ENCODE measurements at places on chromosomes 3 and 15.
A peak's percentile ranks its signal among the peaks of the same experiment; 100 is the strongest.

- no peak for DNase-seq
These were observed 19.0 kb downstream of the SMAD6 start for GRCh38 chr15:66721020-66721419.

DNA sequence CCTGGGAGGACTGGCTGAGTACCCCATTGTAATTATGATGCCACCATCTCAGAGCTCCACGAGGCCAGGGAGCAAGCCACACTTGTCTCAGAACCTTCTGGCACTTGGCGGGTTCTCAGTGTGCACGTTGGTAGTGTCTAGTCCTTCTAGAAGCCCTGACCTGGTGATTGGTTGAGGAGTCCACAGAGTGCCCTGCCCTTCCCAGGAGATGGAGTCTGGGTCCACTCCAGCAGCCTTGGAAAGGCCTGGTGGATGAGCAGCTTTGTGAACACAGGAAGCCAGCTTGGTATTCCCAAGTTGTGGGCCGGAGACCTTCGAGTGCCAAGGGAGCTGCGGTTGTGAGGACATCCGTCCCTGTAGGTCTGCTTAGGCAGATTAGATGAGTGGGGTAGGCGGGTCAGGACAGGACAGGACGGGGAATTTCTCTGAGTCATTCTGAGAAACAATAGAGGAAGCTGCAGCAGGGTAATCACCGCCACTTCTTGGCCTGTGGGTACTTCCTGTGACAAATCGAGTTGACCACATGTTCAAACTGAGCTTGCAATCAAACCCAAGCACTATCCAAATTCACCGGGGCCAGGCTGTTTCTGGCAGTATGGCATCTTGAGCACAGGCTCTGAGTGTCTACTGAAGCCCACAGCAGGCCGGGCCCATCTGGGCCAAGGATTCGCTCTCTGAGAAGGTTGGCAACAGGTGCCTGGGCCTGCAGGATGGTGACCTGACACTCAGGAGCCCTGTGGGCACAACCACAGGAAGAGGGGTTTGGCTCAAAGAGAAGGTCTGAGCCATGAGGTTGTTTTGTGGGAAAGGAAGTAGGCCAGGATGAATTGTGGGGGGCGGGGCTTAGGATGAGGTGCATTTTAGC is 71.5 kb upstream of the PLXNA1 start:
- DNase-seq = no peak

DNA sequence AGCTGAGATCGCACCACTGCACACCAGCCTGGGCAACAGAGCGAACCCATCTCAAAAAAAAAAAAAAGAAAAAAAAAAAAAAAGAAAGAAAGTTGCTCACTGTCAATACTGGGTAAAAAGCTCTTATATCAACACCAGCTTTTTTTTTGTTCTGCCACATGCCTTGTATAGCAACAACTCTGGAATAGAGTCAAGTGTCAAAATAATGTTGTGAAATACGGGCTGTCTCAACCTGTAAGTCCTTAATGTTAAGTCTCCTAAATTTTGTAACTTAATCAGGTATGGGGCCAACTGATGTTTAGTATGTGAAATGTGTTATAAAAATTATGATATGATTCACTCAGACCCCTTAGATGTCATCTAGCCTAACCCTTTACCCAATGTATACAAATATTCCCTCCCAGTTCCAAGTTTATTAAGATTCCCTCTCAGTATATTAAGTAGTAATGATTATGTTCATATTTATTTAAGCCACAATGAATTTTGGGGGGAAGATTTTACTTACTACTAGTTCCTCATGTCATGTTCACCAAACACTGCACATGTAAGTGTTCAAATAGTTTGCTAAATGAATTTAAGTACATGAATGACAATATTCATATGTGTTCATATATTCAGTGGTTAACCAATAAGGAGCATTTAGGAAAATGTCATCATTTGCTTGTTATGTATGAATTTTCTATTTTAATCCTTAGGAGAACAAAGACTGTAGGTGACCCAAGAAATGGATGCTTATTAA is 52.2 kb downstream of the GPR160 start:
- no peak for DNase-seq

DNA sequence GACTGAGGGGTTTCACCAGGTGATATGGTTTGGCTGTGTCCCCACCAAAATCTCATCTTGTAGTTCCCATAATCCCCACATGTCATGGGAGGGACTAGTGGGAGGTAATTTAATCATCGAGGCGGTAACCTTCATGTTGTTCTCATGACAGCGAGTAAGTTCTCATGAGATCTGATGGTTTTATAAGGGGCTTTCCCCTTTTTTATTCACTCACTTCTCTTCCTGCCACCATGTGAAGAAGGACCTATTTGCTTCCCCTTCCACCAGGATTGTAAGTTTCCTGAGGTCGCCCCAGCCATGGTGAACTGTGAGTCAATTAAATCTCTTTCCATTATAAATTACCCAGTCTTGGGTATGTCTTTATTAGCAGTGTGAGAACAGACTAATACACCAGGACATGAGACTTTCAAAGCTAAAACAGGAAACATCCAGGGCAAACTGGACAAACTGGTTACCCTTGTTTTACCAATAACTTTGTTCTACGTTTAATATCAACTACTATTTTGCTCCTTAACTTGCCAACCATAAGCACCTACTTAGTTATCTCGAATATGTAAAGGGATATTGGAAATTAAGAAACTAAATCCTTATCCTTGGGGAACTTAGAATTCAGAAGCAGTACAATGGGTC is 98.2 kb downstream of the MYH15 start:
- no peak for DNase-seq

DNA sequence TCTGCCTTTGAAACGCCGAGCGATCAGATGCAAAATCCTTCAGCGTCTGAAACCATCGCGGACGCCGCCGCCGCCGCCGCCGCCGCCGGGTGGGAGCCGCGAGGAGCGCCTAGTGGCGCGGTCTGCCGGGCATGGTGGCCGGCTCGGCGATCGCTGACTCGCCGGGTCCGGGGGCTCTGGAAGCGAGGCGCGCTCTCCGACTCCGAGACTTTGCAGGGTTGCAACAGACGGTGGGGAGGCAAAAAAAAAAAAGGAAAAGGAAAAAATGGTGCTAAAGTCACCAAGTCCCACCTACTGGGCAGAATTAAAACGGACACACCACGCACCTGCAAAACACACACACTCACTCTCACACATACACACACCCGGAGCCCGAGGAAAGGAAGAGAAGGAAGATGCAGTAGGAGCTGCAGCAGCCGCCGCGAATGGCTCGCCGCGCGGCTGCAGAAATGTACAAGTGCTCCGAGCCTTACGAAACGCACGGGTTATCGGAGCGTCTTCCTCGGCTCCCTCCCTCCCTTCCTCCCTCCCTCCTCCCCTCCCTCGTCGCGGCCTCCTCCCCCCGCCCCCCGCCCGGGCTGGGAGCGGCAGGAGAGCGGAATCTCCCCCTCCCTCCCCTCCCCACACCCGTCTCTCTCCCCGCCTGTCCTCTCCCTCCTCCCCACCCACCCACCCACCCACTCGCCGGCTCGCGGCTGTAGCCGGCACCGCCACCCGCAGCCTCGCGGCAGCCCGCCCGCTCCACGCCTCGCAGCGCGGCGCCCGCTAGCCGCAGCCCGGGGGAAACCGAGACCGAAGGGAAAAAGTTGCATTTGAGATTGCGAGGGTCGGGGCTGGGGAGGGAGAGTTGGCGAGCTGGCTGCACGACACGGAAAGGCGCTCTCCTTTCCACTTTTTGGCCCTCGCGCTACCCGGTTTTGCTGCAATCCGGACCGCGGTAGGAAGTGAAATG is at the start of gene NTRK3:
Gene NTRK3 (minus strand): TSS at position 461 of the 952 bp plus-strand sequence. CDS start 586 bp downstream, outside the sequence.
- DNase-seq = peak; percentile 68

DNA sequence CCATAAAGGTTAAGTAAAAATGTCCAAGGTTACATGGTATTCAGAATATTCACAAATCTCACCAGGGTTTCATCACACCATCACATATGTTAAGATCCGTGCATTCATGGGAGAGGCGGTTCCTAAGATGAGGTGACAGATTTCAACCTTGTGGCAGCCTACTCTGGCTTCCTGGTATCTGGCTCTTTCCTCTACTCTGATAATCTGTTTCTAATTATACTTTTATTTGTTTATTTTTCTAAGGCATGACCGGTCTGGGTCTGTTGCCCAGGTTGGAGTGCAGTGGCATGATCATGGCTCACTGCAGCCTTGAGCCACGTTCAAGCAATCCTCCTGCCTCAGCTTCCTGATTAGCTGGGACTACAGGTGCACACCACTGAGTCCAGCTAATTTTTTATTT is 34.4 kb downstream of the RAF1 start:
- no peak for DNase-seq

DNA sequence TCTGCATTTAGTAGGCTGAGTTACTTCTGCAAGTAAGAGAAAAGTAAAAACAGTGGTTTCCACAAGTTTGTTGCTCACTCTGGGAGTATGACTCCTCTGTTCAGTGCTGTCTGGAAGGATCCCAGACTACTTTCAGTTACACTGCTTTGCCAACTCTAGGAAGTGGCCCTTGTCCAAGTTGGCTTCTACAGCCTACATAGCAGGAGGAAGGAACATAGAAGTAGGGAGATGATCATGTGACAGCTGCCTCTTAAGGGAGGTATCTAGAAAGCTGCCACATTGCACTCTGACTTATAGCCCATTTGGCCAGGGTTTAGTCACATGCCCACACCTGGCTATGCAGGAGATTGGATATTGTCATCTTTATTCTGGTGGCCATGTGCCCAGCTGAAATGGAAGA is 298.1 kb downstream of the NSUN3 start:
- no peak for DNase-seq

GRCh38 chr3:43855674-43856299 is 165.0 kb downstream of the ABHD5 start:
- DNase-seq = peak; percentile 18

GRCh38 chr3:142029791-142030190 is 119.6 kb downstream of the TFDP2 start:
- DNase-seq = no peak

DNA sequence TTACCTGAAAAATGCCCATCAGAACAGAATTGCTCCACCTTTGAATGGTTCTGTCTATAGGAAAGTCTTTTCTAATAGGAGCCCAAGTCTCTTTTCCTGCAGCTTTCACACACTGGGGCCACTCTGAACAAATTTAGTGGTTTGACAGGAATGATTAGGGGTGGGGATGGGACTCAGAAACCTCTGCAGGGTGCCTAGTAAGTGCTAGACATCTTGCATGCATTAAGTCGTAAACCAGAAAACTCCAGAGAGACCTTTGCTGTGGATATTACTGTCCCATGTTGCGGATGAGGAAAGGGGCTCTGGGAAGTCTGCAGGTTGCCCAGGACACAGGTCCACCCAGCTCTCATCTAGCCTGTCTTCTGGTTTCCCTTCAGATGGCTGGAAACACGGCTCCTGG is 189.7 kb downstream of the OPA1 start:
- DNase-seq = no peak

- no peak for DNase-seq
These were observed 600.8 kb upstream of the ZNF385D start for GRCh38 chr3:22351806-22352205.

GRCh38 chr15:41487802-41488201 is 5.9 kb upstream of the ITPKA start:
- no peak for DNase-seq

DNA sequence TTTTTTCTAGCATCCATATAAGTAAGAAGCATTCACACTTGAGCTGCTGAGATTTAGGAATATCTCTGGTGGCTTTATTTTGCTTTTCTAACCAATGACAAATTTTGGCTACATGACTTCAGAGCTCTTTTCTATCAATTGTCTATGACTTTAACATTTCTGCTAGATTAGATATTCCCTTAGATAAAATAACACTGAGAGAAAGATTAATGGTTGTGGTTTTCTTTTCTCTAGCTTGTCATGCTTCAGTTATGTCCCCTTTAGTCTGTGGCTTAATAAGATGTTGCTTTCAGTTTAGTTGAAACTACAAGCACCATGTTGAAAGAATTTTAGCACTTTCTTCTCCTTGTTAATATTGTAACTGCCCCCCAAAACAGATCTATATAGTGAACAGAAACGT is 665.6 kb upstream of the CCDC54 start:
- DNase-seq = no peak

GRCh38 chr3:31404871-31405270 is 127.9 kb upstream of the STT3B start:
- no peak for DNase-seq

- no peak for DNase-seq
These were observed 104.7 kb downstream of the HMG20A start for GRCh38 chr15:77525400-77525811.

DNA sequence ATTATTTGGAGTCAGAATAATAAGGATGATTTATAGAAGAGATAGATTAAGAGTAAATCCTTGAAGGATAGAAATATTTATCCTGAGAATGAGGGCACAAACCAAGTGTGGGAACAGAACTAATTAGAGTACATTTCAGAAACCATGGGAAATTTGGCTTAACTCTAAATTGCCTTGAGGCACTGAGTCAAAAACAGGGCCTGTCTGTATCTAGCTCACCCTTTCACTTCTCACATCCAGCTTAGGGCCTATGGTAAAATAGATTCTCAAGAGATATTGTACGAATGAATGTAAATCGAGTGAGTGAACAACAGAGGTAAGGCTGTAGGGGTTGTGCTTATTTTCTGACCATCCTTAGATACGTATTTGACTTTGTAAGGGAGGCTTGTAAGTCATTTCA is 586.1 kb upstream of the DPPA4 start:
- DNase-seq = no peak

DNA sequence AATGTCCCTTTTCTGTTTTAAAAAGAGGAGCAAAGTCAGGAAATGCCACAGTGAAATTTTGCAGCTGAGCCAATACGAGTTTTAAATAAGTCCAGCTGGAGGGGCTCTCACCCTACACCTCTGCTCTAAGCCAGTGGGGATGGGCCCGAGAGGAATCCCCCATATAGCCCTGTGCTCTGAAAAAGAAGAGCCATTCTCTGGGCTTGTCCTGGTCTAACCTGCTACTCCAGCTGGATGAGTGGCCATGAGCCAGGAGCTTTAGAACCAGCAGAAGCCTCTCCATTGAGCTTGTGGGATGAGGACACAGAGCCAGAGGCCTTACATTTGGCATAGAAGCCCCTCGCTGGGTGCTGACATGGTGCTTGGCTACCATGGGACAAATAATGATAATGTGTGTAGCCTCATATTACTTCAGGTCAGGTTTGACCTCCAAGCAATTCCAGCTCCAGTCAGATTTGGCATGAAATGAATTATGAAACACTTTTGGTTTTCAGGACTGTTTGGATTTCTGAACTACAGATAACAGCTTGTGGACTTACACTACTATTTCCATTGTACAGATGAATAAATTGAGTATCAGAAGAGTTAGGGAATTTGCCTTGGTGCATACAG is 172.4 kb downstream of the CHST2 start:
- no peak for DNase-seq

Data from hypothalamus (tissue), 51 donors.